ENCODE measurements at places on chromosomes 7 and 10. TPM values are rescaled to one million over a fixed set of nuclear protein-coding genes. Genes with fewer than 3 reads are reported as not detected.

- no peaks in the 10 kb centered on the region for H3K27me3 ChIP-seq
- peak overlapping the region; percentile 90 for H3K27ac ChIP-seq
- H3K4me1 ChIP-seq = peaks cover 20% of the 10 kb centered on the region
- peak overlapping the region; percentile 80 for H3K4me3 ChIP-seq
- DNase-seq = peak; percentile 64
Observed at GRCh38 chr7:39948375-39948955, 1.6 kb upstream of the CDK13 start.

DNA sequence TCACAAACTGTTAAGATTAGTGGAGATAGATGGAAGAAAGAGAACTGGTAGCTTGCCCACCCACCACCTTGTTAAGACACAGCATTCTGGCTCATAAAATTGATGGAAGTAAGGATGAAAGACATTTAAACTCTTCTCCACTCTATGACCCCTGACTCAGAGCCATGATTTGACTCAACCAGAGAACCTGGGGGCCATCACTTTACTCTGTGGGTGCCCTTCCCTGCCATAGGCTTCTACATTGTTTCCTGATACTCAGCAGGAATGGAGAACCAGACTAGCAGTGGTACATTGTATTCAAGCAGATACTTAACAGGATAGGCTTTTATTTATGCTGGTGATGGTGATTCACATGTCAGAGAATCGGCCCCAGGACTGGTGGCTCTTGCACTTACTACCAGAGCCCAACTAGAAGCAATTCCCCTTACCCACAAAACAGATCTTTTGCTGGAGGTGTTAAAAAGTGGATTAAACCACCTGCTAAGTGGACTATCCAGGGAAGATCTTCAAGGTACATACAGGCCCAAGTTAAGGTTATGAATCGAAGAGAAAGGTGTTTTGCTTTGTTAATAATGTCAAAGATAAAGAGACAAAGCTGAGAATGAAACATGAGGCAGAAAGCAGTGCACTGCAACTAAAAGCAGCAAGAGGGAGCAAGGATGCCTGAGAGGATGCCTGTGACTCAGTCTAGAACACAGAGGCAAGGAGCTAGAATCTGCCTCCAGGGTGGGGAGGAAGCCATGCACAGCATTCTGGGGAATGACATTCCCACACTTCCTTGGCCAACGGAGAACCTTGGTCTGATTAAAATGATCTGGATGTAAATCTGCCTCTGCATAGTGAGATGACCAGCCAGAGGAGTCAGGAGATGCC lies 36.0 kb upstream of the GLI3 start:
- H3K36me3 ChIP-seq = no peaks in the 10 kb centered on the region
- no peak overlapping the region for H3K4me3 ChIP-seq
- DNase-seq = no peak
- H3K27me3 ChIP-seq = no peaks in the 10 kb centered on the region
- peaks cover 3% of the 10 kb centered on the region for H3K4me1 ChIP-seq
- no peak overlapping the region for H3K27ac ChIP-seq

DNA sequence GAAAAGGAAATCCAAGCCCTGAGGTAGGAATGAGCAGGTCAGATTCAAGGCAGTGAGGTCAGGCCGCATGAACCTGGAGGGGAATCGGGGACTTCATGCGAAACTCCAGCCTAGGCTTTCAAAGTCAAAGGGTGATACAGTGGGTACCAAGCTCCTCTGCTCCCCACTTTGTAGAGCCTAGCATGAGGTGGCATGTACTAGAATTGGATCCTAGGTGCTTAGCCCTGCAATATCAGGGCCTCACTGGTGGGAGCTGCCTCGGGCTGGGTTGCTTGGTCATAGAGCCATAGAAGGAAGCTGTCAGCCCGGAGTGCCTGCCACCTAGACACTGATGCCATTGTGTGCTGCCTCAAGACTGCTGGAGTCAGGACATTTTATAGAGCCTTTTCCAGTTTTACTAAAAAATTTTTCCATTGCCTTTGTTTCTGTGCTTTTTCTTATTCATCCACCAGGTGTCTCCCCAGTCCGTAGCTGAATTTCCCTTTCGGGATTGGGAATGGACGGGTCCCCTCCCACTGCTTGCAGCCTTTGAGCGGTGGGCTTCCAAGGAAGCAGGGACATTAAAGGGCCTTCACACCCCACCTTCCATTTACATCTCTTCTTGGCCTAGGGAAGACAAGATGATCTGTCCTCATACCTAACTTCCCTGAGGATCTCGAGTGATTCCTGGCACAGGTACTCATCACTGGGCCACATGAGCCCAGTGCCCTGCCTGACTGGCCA lies 5.5 kb upstream of the LZTS2 start:
- no peak overlapping the region for H3K27ac ChIP-seq
- peak; percentile 55 for DNase-seq
- H3K36me3 ChIP-seq = peaks cover 21% of the 10 kb centered on the region
- H3K4me3 ChIP-seq = no peak overlapping the region

DNA sequence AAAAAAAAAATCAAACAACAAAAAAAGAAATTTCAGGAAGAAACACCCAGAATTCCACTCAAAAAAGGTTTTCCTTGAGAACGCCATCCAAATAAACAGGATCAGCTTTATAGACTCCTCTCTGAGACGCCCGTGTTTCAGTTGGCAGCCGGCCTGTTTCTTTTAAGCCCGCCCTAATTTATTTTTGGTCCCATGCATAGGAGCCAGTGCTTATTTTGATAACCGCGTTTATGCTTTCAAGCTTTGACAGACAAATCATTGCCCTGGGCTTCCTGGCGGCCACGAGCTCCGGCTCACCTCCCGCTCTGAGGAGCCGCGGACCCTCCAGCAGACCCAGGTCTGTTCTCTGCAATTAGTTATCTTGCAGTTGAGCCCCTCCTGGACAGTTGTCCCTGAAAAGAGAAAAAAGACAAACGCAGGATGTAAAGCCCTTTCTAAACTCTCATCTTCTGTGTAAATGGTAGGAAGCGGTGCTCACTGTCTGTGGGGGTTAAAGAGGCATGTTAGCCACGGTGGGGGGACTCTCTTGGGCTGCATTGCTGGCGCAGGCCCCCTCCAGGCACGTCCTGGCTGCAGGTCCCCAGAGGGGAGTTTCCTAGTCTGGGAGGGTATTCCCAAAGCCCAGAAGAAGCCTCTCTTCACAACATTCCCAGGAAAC lies 22.2 kb upstream of the UNCX start:
- H3K27ac ChIP-seq = no peak overlapping the region
- H3K4me1 ChIP-seq = no peaks in the 10 kb centered on the region
- no peaks in the 10 kb centered on the region for H3K27me3 ChIP-seq
- H3K36me3 ChIP-seq = no peaks in the 10 kb centered on the region
- no peak for DNase-seq
- no peak overlapping the region for H3K4me3 ChIP-seq

DNA sequence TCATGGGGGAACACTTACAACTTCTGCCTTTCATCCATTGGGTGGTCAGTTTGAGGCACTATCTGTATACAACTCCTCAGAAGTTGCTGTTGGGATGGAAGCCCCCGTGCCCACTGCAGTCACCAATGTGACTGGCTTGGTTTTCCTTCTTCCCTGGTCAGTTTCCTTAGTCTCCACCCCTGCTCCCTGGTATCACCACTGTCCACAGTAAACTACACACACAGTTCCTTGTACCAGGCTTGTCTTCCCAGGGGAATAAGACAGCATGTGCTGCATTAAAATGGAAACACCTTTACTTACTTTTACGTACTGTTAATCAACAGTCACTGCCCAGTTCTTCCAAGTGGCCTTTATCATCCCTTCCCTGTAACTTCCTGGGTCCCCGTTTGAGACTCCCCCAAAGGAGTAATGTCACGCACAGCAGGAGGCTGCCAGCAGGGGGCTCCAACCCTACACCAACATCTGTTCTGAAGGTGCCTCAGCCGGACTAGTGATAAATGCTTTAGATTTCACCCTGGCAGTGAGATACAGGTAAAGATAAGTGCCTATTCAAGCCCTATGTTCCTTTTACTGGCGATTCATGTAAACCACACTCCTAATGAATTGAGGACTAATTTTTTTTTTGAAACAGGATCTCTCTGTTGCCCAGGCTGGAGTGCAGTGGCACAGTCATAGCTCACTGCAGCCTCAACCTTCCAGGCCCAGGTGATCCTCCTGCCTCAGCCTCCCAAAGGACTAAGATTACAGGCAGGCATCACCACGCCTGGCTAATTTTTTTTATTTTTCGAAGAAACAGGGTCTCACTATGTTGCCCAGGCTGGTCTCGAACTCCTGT lies 45.3 kb upstream of the PIK3AP1 start:
- no peaks in the 10 kb centered on the region for H3K36me3 ChIP-seq
- H3K4me3 ChIP-seq = peak overlapping the region; percentile 43
- peak; percentile 87 for DNase-seq
- peaks cover 33% of the 10 kb centered on the region for H3K4me1 ChIP-seq

GRCh38 chr10:127523476-127523875 lies 25.6 kb upstream of the NPS start:
- no peak overlapping the region for H3K27ac ChIP-seq
- no peaks in the 10 kb centered on the region for H3K36me3 ChIP-seq
- H3K27me3 ChIP-seq = no peaks in the 10 kb centered on the region
- H3K4me3 ChIP-seq = no peak overlapping the region

DNA sequence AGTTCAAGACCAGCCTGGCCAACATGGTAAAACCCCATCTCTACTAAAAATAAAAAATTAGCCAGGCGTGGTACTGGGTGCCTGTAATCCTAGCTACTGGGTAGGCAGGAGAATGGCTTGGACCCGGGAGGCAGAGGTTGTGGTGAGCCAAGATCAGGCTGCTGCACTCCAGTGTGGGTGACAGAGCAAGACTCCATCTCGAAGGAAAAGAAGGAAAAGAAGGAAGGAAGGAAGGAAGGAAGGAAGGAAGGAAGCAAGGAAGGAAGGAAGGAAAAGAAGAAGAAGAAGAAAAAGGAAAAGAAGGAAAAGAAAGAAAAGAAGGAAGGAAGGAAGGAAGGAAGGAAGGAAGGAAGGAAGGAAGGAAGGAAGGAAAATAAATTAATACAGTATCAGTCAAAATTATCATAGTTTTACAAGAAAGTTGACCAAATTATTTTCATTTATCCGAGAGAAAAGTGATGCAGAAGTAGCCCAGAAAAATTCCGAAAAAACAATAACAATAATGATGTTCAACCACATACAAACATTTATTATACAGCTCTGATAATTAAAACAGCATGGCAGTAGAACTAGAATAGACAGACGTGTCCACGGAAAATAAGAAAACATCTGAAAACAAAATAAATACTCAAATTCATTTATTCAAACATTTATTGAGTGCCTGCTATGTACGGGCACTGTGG lies 292.4 kb upstream of the MKLN1 start:
- H3K4me3 ChIP-seq = no peak overlapping the region
- no peak overlapping the region for H3K27ac ChIP-seq
- no peaks in the 10 kb centered on the region for H3K27me3 ChIP-seq
- H3K36me3 ChIP-seq = 0 out of 2 replicates have a peak, but pooled peaks cover 2% of the 10 kb centered on the region
- DNase-seq = no peak
- H3K4me1 ChIP-seq = peaks cover 47% of the 10 kb centered on the region

- no peaks in the 10 kb centered on the region for H3K36me3 ChIP-seq
- DNase-seq = no peak
- H3K4me1 ChIP-seq = no peaks in the 10 kb centered on the region
- no peak overlapping the region for H3K27ac ChIP-seq
- H3K4me3 ChIP-seq = no peak overlapping the region
Observed at GRCh38 chr10:86364491-86365345, 1.9 kb downstream of the GRID1 start.

GRCh38 chr7:42593860-42594259 lies 318.0 kb downstream of the C7orf25 start:
- no peaks in the 10 kb centered on the region for H3K27me3 ChIP-seq
- H3K4me1 ChIP-seq = no peaks in the 10 kb centered on the region
- H3K27ac ChIP-seq = no peak overlapping the region
- H3K36me3 ChIP-seq = no peaks in the 10 kb centered on the region

DNA sequence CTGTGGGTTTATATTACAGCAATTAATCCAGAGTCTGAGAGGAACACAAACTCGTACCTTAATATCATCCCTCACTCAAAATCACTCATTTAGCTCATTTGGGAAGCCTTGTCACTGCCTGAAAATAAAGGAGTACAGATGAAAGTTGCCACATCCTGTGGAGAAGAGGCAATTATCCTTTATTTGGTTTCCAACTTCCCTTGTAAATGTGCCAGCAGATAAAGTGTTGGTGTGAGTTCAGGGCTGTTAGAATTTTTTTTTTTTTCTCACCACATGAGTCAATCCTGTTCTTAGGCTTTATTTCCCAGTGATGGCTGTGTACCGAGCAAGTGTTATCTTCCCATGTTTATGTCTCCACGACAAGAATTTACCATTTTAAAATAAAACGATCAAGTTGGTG lies 99.0 kb upstream of the SMIM30 start:
- H3K27ac ChIP-seq = no peak overlapping the region
- no peaks in the 10 kb centered on the region for H3K36me3 ChIP-seq
- H3K27me3 ChIP-seq = no peaks in the 10 kb centered on the region
- H3K4me1 ChIP-seq = no peaks in the 10 kb centered on the region

DNA sequence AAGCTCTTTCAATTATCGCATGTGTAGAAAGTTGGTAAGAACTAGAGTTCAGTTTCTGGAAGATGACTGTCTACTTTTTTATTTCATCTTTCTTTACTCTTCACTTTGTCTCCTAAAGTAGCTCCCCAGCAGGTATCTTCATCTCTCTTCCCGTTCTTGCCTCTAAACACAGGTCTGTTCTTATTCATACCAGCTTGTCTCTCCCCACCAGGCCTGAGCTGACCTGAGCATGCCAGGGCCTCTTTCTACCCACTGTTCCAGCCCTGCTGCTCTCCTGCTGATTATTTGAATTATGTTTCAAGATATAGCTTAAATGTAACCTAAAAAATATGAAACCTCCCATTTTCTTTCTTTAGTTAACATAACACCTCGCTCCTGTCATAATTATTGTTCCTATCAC lies 386.1 kb upstream of the LRGUK start:
- no peaks in the 10 kb centered on the region for H3K36me3 ChIP-seq
- no peak for DNase-seq
- no peaks in the 10 kb centered on the region for H3K27me3 ChIP-seq
- no peak overlapping the region for H3K27ac ChIP-seq
- H3K4me1 ChIP-seq = no peaks in the 10 kb centered on the region

- H3K27me3 ChIP-seq = no peaks in the 10 kb centered on the region
- H3K4me1 ChIP-seq = no peaks in the 10 kb centered on the region
- no peaks in the 10 kb centered on the region for H3K36me3 ChIP-seq
Observed at GRCh38 chr10:122560279-122560804, at the start of gene DMBT1. Gene DMBT1, plus strand, starts transcription at chr10:122560754. Its CDS starts 17 bp downstream, at chr10:122560771.

- H3K4me1 ChIP-seq = no peaks in the 10 kb centered on the region
- H3K27me3 ChIP-seq = no peaks in the 10 kb centered on the region
- no peaks in the 10 kb centered on the region for H3K36me3 ChIP-seq
- H3K4me3 ChIP-seq = no peak overlapping the region
Observed at GRCh38 chr7:1951159-1951536, 281.1 kb downstream of the ELFN1 start.

DNA sequence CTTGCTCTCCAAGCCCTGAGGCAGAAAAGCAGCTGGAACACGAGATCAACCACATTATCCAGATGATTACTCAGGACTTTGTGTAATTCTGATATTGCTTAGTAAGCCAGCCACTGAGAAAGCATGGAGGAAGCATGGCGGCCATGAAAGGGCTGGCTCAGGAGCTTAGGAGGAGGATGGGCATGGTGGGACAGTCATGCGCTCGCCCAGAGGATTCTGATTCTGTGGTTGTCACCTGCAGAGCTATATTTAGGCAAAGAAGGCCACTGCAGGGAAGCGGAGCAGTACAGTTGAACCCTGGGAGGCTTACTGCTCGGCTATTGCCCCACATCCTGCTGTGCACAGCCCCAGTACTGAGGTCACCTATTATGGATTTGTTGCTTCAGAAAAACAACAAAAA lies 128.8 kb upstream of the DNAJB12 start:
- H3K4me1 ChIP-seq = peaks cover 10% of the 10 kb centered on the region
- no peaks in the 10 kb centered on the region for H3K27me3 ChIP-seq
- DNase-seq = no peak
- no peak overlapping the region for H3K4me3 ChIP-seq
- H3K27ac ChIP-seq = no peak overlapping the region

The IL2RA gene
- total RNA-seq = not detected

The TMEM139 gene
- not detected for total RNA-seq

The UCN3 gene
- total RNA-seq = not detected

The TDRD1 gene
- total RNA-seq = not detected

The CPVL gene
- not detected for total RNA-seq

The STEAP1B gene
- not detected for total RNA-seq

The ADAMTS14 gene
- total RNA-seq = not detected

The GRID1 gene
- 0.18 TPM for total RNA-seq

All from Karpas-422 (cell line).